ENCODE measurements at places on chromosomes 12 and 14.

- DNase-seq: no peak
These were observed 202.5 kb downstream of the VRK1 start for GRCh38 chr14:96999654-97000155.

DNA sequence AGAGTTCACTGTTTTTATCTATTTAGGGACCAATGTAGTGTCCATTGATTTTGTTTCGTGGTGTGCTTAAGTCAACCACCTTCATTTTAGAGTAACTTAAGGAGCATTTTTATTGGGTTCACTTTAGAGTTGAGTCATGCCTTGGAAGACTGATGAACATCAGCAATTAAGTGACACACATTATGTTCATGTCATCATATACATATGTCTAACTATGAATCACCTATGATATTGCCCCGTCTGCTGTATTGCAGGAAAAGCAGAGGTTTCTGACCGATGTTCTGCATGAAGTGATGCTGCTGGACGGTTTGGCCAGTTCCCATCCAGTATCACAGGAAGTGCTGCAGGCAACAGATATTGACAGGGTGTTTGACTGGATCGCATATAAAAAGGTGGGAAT lies 227.1 kb downstream of the TRHDE start:
- DNase-seq: no peak

DNA sequence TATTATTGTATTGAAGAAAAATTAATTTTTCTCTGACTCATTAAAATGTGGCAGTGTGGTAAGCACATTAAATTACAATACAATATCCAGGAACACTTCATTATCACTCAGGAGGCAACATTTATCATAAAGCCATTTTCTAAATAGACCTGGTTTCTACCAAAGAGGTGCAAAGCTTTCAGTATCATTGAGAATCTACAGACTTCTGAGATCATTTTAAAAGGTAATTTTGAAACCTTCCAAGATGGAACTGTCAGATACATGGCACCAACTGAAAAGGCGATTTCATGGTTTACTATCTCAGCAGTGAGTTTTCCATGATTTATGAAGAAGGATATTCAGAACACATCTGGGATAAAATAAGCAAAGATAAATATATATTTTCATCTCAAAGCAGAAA lies 85.8 kb downstream of the KITLG start:
- DNase-seq: no peak

GRCh38 chr12:30437616-30438015 lies 258.1 kb downstream of the IPO8 start:
- no peak for DNase-seq

DNA sequence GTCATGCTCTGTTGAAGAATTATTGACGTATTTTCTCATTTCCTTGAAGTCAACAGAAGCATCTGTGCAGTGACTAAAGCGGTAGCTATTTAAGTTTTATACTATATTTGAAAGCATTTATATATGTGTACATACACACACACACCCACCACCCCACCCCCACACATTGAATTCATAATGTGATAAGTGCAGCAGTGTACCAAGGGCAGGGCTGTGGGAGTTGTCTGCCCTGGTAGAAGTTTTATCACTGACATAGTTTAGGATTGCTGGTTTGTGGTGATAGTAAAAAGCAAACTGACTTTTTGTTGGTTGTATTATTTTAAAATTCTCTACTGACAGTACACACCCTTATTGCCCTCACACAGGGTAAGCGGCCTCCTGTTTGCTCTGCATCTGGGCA lies 39.1 kb downstream of the GAS2L3 start:
- DNase-seq: no peak

DNA sequence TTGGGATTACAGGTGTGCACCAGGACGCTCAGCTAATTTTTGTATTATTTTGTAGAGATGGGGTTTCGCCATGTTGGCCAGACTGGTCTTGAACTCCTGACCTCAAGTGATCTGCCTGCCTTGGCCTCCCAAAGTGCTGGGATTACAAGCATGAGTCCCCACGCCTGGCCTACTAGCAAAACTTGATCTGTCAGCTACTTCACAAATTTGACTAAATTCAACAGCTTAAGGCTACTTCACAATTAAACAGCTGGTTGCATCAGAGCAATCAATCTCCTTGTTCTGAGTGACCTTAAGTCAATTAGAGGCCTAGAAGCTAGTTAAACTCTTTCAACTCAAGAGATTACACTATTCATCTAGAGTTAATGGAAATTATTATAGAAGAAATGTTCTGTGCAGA lies 12.2 kb downstream of the COQ10A start:
- no peak for DNase-seq
